ENCODE measurements at places on chromosomes 2 and 18.

DNA sequence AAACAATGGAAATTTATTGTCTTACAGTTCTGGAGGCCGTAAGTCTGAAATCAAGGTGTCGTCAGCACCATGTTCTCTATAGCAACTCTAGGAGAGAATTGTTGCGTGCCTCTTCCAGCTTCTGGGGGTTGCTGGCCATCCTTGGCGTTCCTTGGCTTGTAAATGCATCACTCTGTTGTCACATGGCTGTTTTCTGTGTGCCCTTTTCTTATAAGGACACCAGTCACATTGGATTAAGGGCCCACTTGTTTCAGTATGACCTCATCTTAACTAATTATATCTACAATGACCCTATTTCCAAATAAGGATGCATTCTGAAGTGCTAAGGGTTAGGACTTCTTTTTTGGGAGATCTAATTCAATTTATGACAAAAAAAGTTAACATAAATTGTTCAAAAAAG lies 1.4 kb upstream of the PLEK start:
- no peak for DNase-seq

DNA sequence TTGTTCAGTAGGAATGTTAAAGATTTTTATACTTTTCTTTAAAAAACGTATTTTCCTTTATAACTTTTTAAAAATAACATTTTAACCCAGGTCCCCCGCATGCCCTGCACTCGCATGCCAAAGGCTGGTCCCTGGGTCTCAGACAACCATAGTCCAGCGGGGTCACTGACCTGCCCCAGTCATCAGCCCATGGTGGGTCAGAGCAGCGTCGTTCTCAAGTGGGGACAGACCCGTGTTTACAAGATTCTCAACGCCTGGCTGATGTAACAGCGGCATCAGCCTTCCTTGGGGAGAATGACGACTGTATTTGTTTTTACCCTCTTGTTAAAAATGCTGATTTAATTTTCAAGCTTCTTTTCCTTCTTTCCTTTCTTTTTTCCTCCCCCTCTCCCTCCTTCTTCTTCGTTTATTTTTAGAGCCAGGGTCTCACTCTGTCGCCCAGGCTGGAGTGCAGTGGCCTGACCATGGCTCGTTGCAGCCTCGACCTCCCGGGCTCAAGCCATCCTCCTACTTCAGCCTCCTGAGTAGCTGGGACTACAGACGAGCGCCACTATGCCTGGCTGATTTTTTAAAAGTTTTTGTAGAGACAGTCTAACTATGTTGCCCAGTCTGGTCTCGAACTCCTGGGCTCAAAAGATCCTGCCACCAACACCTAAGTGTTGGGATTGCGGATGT lies 1.0 kb upstream of the EFHD1 start:
- DNase-seq: no peak

GRCh38 chr2:120546048-120546864 lies 189.4 kb upstream of the GLI2 start:
- no peak for DNase-seq

DNA sequence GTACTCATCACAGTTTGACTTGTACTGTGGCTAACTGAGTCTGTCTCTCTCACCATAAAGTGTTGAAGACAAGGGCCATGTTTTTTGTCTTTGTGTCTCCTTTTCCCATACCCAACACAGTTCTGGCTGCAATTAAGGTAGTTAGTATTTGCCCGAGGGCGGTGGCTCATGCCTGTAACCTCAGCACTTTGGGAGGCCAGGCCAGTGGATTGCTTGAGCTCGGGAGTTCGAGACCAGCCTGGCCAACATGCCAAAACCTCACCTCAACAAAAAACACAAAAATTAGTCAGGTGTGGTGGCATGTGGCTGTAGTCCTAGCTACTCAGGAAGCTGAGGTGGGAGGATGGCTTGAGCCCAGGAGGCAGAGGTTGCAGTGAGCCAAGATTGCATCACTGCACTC lies 6.9 kb upstream of the KIF3C start:
- no peak for DNase-seq

DNA sequence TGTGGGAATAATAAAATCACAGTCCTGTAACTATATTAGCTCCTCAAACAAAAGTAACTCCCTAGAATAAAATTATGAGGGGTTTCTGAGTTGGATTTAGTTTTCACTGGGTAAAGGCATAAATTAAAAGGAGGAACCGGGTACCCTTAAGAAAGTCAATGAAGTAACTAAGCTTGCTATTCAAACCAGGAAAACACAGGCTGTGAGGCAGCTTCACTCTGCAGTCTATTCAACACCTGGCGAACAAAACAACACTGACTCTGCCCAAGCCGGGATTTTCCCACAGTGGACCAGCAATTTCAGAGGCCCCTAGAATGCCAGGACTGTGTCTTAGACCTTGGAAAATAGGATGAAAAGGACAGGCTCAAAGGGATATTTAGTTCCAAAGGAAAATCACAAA lies 24.6 kb upstream of the CREB1 start:
- DNase-seq: no peak

DNA sequence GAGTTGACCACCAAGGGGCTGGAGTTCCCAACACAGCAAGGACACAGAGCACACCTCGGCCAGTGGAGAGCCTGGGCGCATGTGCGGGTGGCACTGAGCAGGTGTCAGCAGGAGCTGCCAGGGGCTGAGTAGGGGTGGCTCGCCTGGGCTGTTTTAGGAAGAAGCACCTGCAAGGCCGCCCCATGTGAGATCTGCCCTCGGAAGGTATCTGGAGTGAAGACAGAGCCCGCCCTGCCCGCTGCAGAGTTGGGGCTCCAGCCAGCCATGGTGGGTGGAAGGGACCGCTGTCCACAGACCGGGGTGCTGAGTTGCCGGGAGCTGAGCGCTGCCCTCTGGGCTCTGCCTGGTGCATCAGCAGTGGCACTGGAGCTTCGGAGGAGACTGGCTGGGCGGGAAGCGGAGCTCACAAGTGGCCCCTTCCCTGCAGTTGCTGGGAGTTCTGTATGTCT lies 35.2 kb downstream of the MTERF4 start:
- no peak for DNase-seq

DNA sequence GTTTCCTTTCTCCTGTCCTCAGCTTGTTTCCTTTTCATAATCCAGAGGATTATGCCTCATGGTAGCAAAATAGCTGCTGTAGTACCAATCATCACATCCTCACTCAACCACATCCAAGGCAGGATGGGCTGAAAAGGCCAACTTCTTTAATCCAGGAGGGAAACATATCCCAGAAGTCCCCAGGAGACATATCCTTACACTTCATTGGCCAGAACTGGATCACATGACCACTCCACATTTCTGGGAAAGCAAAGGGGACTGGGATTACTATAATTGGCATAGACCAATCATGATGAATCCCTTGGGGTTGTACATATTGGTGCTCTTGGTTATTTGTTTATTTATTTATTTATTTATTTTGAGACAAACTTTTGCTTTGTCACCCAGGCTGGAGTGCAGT lies 54.0 kb upstream of the LYPD6B start:
- no peak for DNase-seq
